ENCODE measurements at places on chromosomes 5 and 9.
A peak's percentile ranks its signal among the peaks of the same experiment; 100 is the strongest.

GRCh38 chr5:167245868-167246267 is 1045.6 kb upstream of the WWC1 start:
- DNase-seq = no peak

DNA sequence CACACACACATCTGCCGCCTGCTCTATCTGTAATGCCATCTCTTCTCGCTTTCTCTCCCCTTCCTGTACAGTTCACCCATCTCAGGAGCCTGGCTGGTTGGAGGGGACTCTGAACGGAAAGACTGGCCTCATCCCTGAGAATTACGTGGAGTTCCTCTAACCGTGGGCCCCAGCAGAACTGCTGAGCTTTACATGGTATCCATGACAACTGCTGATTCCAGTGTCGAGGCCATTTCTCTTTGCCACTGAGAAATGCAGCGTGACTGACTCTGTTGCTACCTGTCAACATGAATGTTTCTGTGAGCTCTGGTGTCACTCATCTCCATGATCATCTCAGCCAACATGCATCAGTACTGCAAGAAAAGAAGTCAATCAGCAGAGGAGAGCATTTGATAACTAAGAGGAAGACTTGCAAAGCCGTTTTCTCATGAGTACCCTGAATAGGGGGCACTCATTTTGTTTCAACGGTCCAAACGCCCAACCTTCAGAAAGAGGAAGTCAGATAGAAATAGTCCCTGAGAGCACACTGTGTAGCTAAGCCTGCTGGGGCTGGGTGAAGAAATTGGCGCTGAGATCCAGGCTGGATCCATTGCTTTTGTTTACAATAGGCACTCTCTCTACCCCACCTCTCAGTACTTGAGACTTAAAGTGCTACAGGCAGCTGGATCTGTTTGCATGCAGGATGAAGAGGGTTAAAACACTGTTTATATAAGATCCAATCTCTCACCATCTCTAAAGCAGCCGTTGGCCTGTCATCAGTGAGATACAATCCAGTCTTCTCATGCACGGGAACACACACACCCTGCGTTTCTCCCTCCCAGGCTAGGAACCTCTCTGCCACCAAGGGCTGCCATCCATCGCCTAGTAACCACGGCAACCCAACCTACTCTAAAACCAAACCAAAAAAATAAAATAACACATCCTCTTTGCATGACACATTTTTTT is 180.9 kb downstream of the NR3C1 start:
- DNase-seq = peak; percentile 54

GRCh38 chr9:4591123-4591500 is 71.0 kb upstream of the PLPP6 start:
- DNase-seq = no peak

- DNase-seq = no peak
These were observed 5.2 kb downstream of the OLFML2A start for GRCh38 chr9:124781967-124782660.

DNA sequence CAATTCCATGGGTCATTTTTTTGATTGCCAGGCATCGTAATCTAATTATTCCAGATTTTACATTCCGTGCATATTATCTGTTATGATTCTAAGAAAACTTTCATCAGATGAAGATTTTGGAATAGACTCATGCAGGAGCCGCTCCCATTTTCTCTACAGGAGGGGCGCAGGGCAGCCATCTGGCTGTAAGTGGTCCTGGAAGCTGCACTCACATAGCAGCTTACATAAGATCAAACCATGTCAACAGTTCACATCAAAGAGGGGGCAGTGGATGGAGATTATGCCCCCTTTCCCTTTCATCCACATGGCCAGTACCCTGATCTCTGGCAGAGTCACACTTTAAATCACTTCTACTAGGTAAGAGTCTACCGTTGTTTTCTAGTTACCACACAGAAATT is 73.3 kb upstream of the PCA3 start:
- DNase-seq = no peak

GRCh38 chr9:36337865-36338264 is 62.2 kb downstream of the RNF38 start:
- no peak for DNase-seq

GRCh38 chr5:175113947-175114346 is 330.0 kb downstream of the DRD1 start:
- DNase-seq = no peak

DNA sequence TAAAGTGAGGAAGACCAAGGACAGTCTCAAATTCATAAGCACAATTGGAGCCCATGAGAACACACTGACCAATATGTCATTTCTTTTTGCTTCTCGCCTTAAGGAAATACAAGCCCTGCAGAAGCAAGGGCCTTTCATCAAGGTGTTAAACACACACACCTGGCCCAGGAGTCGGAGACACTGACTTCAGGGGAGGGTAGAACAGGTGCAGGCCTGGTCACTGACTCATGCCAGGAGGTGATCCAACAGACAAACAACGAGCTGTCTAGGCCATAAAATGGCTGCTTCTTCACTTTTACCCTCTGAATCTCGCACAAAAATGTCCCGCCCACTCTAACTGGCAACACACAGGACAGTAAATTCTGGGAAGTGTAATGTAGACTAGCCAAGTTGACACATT is 62.7 kb downstream of the RGMB start:
- DNase-seq = no peak

DNA sequence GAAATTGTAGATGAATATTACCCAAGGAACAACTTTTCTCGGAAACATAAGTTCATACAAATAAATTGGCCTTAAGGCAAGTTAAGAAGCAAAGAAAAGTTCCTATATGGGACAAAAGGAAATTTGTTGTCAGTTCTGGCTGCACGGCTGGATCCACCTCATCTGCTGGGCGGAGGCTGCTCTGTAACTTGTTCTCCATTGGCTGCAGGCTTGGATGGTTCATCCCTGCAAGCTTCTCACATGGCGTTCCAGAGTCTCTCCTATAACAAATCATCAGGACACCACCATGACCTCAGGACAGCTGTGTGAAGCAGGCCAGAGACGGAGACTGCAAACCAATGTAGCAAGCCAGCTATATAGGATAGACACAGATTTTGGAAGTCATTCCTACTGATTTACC is 81.4 kb upstream of the DAB2 start:
- no peak for DNase-seq

DNA sequence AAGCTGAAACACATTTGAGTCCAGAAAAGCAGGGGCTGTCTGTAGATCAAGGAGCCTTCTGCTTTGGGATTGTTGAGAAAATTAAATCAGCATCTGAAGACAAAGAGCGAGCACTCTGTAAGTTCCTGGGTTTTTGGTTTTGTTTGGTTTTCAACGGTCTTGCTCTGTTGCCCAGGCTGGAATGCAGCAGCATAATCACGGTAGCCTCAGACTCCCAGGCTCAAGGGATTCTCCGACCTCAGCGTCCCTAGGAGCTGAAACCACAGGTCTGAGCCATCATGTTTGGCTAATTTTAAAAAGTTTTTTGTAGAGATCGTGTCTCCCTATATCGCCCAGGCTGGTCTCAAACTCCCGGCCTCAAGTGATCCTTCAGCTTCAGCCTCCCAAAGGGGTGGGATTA is 266.5 kb upstream of the ADAMTS16 start:
- DNase-seq = no peak

DNA sequence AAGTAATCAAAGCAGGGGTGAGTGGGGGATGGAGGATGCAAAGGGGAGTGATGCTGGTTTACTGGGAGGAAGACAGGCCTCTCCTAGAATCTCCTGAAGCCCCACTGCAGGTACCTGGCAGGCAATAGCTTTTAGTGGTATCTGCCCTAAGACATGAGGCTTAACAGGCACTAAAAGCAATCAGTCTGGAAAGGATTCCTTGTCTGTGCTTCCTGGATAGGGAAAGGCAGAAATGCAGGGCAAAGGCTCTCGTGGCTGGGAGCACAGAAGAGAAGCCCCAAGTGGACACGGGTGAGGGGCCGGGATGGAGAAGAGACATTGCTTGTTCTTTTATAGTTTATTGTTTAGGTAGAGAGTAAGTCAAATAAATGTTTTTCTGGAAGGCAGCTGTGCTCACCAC is 40.1 kb downstream of the CCNJL start:
- DNase-seq = no peak

DNA sequence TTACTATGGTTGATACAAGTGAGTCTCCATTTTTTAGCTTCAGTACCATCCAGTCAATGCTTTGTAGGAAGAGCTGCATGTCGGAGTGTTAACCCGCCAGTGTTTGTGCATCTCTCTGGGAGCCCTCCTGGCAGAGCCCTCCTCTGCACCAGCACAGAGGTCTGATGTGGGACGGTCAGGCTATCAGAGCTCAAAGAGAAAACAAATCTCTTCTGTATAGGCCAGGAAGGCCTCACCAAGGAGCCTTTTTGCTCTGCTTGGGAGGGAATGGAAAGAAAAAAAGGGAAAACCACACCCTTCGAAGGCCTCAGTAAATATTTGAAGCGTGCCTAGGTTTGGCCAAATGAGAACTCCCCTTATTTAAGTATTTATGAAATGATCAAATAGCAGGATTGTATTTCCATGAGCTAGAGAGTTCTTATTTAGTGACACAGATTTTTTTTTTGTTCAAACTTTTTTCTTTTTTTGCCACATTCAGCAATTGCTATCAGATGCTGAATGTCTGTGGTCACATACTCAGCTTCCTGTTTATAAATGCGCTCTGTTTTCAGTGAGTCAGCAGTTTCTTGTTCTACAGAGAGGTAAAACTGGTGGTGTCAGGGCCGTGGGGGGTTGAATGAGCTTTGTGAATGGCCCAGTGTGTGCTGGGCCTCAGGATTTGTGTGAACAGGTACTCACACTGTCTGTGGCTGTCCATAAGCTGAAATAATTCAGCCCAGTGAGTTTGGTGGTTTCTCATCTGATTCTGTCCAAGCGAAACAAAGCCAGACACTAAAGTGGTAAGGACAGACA is 226.6 kb downstream of the SNX18 start:
- peak; percentile 49 for DNase-seq

GRCh38 chr5:88785746-88786565 is 97.0 kb downstream of the MEF2C start:
- peak; percentile 28 for DNase-seq

DNA sequence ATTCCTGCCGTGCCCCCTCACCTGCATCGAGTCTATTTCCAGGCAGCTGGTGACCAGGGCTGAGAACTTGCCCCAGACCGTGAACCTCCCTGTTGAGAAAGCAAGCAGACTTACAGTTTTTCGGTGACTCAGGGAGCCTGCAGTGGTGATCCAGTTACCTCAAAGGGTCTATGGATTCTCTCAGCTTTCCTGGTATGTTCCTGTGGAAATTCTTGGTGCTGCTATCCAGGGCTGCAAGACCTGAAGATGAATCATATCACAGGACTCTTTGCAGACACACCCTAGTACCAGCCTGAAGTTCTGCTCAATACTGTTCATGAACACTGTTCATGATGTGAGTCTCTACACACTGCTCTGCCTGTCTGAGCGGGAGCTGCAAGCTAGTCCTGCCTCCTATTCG is 154.7 kb downstream of the WDR70 start:
- no peak for DNase-seq

DNA sequence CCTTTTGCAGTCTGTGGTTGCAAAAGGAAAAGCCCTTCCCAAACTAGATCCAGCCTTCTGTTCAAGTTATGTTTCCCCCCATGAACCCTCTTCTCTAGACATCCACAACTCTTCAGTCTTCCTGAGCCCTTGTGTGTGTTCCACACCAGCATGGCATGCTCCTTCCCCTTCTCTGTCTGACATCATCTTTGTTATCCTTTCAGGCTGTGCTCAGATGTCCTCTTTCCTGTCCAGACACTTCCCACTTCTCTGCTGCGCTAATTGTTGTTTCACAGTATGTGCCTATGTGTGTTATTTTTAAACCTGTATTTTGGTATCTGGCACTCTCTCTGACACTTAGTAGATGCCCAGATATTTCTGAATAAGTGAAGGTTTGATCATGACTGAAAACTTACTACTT is 38.2 kb downstream of the FOCAD start:
- no peak for DNase-seq

DNA sequence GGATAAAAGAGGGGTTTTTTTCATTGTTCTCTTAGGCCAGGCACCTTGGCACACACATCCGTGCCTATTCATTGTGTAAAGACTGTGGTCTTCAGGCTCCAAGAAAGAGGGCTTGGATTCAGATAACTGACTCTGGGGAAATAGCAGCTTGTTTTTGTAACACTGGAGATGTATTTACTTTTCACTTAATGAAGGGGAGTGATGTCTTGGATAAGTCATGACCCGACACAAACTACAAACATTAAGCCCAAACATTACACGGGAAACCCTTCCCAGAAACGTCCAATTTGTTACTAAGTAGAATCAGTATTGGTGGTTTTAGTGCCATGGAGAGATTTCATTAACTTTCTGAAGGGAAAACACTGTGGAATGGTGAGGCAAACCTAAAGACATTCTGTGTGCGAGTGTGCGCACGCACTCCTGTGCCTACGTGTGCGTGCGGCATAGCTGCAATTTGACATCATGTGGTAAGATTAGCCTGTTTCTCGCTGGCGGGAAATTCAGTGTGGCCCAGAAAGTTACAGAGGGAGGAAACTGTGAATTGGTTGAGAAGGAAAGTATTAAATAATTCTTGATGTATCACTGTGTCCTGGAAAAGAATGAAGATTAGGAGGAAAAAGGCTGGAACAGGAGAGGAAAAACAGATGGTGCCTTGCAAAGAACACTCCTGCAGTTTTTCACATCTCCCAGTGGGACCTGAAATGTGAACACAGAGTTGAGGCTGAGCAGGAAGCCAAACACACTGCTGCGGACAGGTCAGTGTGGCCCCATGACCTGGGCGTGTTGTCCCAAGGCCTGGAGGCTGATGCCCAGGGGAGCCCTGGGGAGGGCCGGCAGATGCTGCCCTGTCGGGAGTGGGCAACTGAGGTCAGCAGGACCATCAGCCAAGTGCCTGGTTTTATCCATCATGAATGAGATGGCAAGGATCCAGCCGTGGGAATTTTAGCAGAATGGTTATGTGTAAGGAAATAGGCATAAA is 108.5 kb downstream of the GAS1 start:
- no peak for DNase-seq

GRCh38 chr9:112072721-112073638 is 102.1 kb downstream of the SUSD1 start:
- no peak for DNase-seq

- no peak for DNase-seq
These were observed at the start of gene SPAAR for GRCh38 chr9:35909274-35909673. SPAAR (plus strand) TSS chr9:35909490; CDS start chr9:35910464, 974 bp downstream.

GRCh38 chr5:54607006-54607405 is 89.4 kb downstream of the SNX18 start:
- no peak for DNase-seq

DNA sequence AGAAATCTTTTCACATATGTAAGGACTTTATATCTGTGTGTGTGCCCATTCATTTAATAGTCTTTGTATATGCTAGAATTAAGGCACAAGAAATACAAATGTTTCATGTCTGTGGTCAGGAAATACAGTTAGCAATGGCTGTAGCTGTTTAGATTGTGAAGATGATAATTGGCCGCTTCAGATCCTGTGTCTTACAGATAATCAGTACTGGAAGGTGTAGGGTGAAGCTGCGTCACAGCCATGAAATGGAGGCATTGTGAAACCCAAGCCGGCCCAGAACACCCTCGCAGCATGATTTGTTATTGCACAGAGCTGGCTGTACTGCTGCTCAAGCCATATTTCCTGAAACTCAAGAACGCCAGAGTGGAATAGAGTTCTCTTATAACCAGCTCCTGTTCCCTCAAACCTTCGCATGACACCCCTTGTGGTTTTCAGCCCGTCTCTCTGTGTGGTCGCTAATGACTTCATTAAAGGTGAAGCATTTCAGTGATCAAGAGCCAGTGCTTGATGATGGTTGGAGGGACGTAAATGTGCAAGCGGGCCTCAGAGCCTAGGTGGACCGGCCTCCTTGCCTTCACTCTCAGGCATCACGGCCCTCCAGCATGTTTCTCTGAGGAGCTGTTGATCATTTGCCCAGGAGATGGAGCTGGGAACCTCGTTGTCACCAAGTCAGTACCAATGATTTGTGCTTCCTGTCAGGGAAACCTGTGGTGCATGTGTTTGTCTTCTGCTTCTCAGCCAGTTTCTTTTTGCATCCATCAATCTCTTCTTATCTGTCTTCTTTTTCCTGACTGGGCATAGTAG is 80.1 kb downstream of the F2RL2 start:
- DNase-seq = peak; percentile 74
